ENCODE measurements at places on chromosomes 13 and 19.
A peak's percentile ranks its signal among the peaks of the same experiment; 100 is the strongest.

GRCh38 chr19:18519962-18520847 lies 1.7 kb downstream of the ELL start:
- DNase-seq, result peak; percentile 19

- DNase-seq, result no peak
Measured at GRCh38 chr19:53951947-53952346, 10.8 kb upstream of the CACNG8 start.

GRCh38 chr13:51734786-51735185 lies 69.2 kb downstream of the DHRS12 start:
- DNase-seq, result no peak

DNA sequence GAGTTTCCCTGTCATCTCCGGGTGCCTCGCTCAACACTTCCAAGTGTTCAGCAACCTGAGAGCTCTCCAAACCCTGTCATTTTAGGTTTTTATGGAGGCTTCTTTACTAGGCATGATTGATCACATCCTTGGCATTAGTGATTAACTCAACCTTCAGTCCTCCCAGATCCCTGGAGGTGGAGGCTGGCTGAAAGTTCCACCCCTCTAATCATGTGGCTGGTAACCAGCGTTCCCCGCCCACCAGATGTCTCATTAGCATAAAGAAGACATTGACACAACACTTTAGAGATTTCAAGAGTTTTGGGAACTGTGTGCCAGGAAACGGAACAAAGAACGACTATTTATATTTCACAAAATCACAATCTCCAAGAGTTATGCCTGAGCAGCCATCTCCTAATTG lies 71.1 kb upstream of the RGCC start:
- DNase-seq, result no peak

GRCh38 chr19:19490214-19490968 lies 25.0 kb downstream of the TSSK6 start:
- DNase-seq, result peak; percentile 41

DNA sequence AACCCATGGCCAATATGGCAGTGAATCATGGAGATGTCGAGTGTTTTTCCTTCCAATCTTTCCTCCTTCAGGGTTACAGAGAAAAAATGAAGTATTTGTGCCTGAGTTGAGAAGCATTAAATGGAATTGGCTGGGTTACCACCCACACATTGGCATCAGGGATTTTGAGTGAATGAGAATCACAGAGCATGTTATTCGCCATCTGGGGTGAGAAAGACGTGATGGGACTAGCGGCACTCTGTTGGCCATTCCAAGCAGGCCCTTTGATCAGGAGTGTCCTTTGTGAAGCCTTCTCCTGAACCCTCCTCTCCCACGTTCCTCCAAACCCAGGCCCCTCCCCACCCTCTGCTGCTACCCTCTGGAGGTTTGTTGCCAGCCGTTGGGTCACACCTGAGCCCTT lies 84.2 kb upstream of the PCDH8 start:
- no peak for DNase-seq

Measured in NCI-H1092 treated with DMSO at 0.1 percent for 48 hours (cell line).